ENCODE measurements at places on chromosomes 5 and 9.
A peak's percentile ranks its signal among the peaks of the same experiment; 100 is the strongest.

GRCh38 chr5:163978897-163979296 is 473.5 kb downstream of the MAT2B start:
- DNase-seq: no peak

- peak; percentile 17 for DNase-seq
Measured at GRCh38 chr9:124660341-124660801, 110.7 kb downstream of the NR6A1 start.

GRCh38 chr5:170760113-170760512 is 23.4 kb upstream of the GABRP start:
- no peak for DNase-seq

GRCh38 chr9:69109152-69109551 is 64.9 kb upstream of the TJP2 start:
- DNase-seq: no peak

- DNase-seq: no peak
Measured at GRCh38 chr9:93372391-93372790, 79.1 kb upstream of the FAM120A start.

DNA sequence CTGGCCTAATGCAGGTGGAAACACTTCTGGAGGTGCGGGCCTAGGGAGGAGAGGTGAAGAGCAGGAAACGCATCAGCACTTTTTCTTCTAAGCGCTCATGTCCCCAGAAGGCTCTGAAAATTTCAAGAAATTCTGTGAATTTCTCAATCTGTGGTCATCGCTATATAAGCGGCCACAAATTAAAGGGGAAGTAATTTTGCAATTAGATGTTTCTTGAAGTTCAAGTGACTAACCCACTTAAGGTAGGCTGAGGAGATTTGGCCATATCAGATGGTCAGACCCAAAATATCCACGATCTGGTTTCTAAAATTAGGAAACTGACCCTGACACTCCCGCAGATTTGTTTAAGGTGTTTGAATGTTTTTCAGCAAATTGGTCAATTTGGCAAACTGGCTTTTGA is 16.6 kb upstream of the HMGCR start:
- DNase-seq: no peak

DNA sequence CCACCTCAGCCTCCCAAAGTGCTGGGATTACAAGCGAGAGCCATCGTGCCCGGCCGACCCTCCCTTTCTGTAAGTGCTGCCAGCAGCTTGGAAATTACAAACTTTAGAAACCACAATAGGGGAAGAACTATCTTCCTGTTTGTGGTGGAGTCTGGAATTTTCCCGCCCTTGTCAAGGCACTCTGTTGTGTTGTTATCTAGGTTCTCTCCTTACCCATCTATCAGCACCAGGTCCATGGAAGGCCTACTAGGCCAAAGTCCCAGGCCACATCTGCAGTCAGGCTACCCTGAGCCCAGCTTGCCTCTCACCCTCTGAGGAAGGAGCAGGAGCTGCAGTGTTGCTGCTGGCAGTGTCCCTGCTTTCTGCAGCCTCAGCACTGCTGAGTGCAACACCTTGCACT is 214.9 kb downstream of the MCTP1 start:
- no peak for DNase-seq

DNA sequence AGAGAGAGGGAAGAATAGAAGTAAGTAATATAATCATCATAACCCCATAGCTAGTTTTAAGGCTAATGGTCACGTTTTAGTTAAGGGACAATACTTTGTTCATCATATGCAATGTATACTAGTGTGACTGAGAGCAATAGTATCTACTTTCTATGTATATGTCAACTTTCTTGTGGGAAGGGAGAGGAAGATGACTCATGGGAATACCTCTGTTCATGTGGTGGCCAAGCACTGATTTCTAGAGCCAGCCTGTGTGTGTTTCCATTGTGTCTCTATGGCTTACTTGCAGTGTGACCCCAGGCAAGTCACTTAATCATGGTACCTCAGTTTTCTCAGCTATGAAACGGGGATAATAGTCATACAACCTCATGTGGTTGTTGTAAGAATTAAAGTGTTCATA is 639.6 kb downstream of the CETN3 start:
- no peak for DNase-seq

GRCh38 chr5:72530196-72530595 is 23.0 kb upstream of the ZNF366 start:
- DNase-seq: no peak

DNA sequence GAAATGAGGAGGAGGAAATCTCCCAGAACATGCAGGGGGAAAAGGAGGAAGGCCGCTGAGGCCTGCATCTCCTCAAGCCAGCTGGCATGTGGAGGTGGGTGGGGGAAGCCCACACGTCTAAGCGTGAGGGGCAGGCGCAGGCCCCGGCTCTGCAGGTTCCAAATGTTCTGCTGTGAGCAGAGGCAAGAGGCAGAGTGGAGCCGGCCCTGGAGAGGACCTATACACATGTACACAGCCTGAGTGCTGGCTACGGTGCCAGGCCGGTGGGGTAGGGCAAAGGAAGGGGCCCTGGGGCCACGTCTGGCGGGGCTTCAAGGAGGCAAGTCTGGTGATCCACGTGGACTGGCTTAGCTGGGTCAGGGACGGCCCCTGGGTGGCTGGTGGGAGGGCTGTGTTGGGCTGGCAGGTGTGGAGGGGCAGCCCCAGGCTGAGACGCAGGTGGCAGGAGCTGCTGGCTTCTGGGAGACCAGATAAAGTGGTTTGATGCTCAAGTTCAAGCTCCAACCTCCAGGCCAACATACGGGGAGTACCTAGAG is 26.4 kb downstream of the LPCAT1 start:
- no peak for DNase-seq

- DNase-seq: no peak
Measured at GRCh38 chr5:16464664-16465543, 696 bp downstream of the ZNF622 start.

DNA sequence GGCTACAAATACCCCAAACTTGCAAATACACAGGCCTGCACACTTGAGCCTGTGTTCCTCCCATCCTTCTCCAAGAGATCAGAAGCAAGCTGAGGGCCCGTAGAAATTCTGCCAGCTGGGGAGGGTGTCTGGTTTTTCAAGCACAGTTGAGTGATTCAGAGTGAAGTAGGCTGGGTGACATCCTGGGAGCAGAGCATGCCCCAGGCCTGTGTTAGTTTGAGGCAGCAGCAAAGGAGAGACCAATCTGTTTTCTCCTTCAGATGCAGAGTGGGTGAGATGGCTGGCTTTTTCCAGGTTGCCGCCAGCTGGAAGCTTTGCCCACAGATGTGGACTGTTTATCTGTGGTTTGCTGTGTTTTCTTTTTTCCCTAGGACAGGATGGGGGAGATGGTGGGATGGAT is 63.1 kb downstream of the RCL1 start:
- DNase-seq: no peak

DNA sequence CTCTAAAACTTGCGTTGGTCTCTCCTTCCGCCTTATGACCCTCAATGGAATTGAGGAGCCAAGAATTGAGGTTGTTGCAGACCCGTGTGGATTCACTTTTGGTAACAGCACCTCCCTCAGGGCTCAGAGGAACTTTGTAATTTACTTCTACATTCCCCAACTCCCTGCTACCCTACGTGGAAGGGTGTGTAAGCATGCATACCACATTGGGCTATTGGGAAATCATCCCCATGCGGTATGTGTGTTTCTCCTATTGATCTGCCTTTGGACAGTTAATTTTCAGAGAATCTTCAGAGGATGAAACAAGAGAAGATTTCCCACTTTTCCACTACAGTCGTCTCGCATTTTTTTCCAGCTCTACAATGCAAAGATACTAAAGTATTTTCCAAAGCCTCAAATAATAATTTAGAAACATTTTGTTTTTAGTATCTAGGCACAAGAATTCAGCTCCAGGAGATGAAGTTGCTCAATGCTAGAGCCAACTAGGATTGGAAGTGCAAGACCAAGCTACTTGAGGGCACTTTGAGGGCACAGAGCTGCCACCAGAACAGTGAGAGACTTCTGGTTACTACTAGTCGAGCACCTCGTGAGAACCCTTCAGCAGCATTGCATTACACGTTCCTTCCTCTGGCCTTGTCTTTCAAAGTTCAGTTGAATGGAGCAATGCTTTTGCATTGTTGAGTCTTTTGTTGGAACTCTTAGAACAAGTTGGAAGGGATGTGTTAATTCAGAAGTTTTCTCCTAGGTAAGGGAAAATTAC is 3.4 kb downstream of the C1QTNF3 start:
- DNase-seq: no peak

GRCh38 chr9:127102176-127102575 is 20.3 kb downstream of the ANGPTL2 start:
- DNase-seq: no peak

DNA sequence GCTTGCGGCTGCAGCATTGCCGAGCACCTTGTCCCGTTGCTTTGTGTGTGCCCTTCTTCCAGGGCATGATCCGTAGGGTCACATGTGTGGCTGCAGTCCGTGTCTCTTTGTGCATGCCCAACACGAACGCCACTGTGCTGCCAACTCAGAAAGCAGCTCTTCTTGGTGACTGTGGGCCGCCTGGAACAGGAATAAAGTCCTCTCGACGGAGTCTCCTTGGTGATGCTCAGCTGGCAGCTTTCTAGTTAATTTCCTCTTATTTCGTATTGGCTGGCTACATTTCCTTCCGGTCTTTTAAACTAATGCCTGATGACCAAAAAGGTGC is 5.8 kb downstream of the EXOC3 start:
- no peak for DNase-seq

DNA sequence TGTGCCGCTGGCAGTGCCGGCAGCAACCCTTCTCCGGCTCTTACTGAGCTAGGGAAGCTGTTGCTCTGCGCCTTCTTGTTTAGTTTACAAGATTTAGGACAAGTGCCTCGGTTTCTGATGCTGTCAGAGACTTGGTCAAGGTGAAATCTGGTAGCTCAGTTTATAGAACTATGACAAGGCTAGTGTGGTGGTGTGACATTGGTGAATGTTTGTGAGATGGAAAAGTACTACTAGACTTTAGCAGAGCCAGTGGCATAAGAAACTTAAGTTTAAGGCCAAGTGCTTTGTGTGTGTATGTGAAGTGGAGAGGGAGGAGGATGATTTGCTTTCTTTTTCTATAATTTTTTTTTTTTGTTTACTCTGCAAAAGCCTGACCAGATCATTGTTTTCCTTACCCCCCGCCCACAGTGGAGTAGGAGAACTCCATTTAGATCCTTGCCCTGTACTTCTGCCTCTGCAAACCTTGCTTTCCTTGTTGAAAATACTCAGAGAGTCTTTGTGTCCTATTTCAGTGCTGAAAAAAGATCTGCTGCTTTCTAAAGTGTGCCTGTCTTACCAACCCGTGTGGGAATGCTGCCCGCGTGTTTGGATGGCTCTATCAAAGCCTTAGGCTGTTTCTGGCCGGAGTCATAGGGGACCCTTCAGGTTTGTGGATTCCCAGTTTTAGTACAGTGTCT is 75.9 kb downstream of the TRIO start:
- no peak for DNase-seq

- DNase-seq: peak; percentile 83
Measured at GRCh38 chr5:125412561-125413495, 666.4 kb upstream of the ZNF608 start.

- DNase-seq: no peak
Measured at GRCh38 chr5:55446640-55447351, 88.0 kb downstream of the PLPP1 start.

DNA sequence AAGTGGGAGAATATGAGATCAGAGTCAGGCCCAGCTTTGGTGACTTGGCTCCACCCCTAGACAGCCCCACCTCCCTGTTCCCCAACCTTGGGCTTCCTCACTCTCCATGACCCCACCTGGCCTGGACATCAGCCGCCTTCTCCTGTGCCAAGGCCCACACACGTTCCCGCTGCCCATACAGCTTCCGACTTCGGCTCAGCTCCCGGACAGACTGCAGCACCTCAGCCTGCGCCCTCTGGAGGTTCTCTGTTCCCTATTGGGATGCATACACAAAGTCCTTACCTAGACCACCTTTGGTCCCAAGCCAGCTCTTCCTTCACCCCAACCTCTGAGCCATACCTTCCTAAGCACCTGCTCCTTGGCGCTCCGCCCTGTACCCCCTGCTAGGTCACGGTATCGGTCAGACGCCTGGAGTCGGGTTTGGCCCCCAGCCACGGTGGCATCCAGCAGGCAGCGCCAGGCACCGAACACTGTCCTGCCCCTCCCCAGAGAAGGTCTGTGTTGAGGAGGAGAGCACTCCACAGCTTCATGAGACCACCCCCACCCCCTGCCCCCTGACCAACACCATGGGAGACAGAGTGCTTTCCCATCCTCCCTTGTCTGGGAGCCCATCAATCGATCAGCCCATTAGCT is 2.0 kb downstream of the FCHSD1 start:
- no peak for DNase-seq

DNA sequence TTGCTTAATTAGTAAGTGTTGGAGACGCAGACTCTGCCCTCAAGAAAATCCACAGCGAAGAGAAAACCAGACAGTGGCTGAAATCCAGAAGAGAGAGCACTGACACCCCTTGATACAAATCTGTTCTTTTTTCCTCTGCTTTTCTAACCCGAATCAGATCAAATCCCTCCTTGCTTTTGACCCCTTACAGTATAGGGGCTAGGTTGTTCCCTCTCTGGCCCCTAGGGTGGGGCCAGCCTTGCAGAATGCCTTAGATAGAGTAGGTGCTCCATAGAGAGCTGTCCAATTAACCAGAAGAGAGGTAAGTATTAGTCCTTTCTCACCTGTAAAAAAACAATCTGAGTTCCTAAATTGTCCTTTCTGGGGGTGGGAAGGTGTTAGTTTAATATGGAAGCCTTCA is 10.1 kb downstream of the C1QTNF2 start:
- DNase-seq: no peak

DNA sequence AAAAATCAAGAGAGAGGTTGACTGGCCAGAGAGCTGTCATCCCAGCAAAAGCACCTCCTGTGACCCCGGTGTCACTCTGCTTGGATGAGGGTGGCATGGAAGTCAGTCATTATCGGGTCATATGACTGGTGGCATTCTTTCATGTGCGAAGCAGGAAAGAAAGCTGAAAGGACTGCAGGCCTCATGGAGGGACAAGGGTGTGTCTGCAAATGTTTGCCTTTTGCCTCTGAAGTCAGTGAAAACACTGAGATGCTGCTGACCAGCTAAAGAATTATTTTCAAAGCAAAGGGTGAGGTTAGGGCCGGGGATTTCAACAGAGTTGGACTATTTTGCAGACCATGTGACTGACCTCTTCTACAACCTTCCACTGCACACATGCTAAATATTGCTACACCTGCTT is 298.3 kb downstream of the CSNK1G3 start:
- no peak for DNase-seq

DNA sequence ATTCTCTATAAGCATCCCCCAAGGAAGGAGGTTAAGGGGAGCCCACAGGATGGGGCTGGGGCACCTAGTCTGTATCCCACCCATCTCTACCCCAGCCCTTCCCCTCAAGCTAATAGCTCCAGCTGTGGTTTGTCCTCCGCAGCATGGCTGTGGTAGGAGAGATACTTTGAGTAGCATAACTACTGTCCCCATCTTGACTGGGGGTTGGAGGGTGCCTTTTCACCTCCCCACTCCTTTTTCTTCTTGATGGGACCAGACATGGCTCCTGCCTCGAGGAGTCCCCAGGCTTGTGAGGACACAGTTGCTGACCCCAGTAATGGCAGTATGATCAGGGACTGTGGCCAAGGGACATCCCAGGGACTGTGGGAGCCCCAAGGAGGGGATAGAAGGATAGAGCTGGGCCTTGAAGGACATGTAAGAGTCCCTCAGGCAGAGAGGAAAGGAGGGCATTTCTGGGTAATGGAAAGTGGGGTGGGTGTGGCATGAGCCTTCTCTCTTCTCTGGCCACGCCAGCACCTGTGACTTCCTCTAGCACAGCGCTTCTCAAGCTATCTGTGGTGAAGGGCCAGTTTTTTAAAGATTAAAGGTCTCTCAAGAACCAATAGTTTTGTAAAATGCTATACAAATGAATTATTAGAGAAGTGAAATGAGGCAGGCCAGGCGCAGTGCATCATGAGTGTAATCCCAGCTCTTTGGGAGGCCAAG is 14.0 kb downstream of the OLFML2A start:
- DNase-seq: no peak
